Hematopoietic multipotent progenitor cell treated with erythropoietin and hydrocortisone succinate and interleukin-3 and kit ligand, for 6 days (in vitro differentiated cells): ENCODE measurements at places on chromosomes 5 and 9.

- no peak for DNase-seq
These were observed 308.1 kb upstream of the TLE4 start for GRCh38 chr9:79263628-79264027.

DNA sequence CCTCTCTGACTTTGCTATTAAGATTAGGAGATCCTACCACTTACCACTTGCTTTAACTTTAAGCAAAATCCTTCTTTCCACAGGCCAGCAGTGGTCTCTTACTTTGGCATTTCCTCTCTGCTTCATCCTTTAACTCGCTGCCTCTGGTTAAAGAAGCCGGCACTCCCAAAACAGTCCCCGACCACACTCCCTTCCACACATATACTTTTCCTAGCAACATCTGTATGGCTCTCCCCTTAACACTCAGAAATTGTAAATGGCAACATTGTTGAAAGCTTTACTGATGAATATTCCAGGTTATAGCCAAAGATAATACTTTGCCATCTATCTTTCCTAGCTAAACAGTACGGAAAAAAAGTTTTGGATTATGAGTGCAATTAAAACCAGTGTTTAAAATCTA, 133.2 kb downstream of the MCTP1 start:
- no peak for DNase-seq

DNA sequence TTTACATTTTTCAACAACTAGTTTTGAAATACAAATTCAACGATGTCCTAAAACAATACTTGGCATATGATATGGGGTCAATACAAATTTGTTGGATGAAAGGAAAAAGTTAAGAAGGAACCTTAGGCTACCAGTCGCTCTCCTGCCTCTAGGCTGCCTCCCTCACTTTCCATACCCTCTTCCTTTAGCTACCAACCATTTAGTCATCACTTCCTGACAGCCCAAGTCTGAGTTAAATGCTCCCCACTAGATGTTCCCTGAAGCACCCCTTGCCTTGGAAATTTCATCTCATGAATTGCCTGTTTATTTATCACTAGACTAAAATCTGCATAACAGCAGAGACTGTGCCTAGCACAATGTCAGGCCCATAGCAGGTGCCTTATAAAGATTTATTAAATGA, 2.7 kb upstream of the LARS1 start:
- DNase-seq = no peak

DNA sequence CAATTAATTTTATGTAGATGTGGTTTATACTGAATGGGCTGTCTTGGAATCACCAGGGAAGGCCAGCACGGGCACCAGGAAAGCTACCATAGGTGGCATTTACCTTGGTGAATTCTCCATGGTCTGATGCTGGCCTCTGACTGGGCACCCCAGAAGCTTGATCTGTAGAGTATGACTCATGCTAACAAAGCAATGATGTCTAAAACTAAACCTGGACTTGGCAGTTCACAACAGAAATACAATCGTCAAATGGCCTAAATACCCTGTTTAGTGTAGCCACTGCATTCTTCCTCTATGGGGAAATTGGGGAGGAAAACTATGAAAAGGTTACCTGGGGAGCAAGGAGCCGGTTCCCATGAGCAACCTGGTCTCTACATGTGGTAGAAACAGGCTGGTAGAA, 98.0 kb downstream of the ATPSCKMT start:
- DNase-seq = no peak

DNA sequence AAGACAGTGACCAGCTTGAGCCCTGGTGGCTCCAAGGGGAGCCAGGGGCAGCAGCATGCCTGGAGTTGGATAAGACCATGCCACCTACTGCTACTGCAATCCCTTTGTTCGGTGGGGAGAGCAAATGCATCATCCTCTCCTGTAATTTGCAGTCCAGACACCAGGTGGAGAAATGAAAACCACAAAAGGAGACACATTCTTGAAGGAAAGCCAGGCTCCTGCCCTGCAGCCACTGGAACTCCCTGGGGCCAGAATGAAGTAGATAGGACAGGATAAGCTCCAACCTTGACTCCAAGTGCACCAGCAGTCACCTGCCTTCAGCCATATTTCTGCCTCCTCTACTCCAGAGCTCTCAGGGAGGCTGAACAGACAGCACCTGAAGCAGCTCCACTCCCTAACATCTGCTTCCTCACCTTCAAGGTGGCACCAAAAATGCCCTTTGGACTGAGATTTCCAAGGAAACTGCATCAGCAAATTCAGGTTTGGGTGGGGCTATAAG, 65.1 kb upstream of the IQGAP2 start:
- DNase-seq = peak; percentile 86

GRCh38 chr5:79508794-79509193, 5.1 kb downstream of the HOMER1 start:
- DNase-seq = no peak

- DNase-seq = no peak
These were observed 422 bp upstream of the TRIM32 start for GRCh38 chr9:116686693-116687073.

DNA sequence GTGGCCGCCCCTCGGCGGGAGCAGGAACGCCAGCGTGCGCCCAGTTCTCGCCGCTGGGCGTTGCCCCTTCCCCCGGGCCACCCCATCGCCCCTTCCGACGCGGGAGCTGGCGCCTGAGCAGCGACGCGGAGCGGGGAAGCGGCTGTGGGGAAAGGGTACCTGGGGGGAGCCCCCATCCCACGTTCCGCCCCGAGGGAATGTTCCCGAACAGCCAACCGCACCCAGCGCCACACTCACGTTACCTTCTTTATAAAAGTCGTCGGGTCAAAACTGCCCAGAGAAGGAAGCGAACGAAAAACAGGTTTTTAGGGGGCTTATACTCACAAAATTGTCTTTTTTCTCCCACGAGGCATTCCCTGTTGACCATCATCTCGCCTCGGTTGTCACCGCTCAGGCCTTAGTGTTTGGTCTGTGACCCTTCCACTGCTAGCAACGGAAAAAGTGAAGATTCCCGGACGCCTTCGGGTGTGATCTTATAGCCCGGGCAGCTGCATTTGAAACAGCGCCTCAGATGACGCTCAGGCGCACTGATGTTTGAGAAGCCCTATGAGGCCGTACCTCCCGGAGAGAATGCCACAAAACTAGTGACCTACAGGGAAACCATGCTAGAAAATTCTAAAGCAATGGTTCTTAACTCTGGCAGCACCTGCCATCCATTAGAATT, 475 bp upstream of the GOLM1 start:
- DNase-seq = peak; percentile 77

DNA sequence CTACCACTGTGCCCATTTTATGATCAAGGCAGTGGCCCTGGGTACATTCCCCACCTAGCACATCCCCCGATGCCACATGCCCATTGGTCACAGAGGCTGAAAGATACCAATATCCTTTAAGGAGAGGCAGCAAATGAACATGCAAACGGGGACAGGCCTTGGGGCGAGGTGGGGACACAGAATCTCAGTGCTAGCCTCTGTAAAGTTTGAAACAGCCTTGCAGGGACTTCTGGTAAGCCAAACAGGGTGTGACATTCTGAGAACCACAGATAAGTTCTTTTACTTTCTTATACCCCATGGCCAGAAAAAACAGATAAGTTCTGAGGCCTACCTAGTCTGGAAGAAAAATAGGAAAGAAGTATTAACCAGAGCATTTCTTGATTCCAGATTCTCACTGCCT, 60.5 kb downstream of the ACER2 start:
- DNase-seq = peak; percentile 87

DNA sequence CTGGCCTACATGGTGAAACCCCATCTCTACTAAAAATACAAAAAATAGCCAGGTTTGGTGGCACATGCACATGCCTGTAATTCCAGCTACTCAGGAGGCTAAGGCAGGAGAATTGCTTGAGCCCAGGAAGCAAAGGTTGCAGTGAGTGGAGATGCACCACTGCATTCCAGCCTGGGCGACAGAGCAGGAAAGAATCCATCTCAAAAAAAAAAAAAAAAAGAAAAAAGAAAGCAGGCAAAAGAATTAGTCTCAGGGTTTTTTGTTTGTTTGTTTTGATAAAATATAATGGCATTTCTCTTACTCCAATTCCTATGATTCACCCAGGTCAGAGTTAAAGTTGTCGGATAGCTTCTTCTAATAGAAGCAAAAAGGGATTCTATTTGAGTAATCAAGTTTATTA, 67.0 kb upstream of the ATG10 start:
- no peak for DNase-seq

GRCh38 chr5:14742498-14742897, 78.0 kb downstream of the OTULIN start:
- DNase-seq = no peak
